SHP77 (cell line): ENCODE measurements at places on chromosomes 5 and 9.

DNA sequence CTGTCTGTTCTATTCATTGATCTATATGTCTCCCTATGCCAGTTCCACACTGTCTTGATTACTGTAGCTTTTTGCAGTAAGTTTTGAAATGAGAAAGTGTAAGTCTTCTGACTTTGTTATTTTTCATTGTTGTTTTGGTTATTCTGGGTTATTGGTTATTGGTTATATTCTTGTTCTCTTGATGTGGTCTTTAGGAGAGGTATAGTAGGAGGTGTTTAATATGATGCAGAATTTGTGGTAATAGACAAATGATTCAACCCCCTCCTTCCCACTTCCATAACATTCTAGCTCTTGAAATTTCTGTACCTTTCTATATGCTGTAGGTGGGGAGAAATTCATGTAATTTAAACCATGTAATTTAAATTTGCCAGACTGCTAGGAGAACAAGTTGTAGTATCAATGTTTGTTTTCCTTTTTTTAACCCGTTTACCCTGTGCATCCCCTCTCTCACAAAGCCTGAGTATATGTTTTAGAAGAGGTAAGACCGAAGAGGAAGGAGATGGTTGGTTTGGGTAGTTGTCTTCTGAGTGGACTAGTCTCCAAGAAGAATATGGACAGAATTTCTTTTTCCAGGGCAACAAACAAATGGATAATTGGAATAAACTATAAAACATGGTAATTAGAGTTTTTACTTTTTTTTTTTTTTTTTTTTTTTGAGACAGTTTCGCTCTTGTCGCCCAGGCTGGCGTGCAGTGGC lies 19.2 kb downstream of the ANKHD1 start:
- no peak for DNase-seq

DNA sequence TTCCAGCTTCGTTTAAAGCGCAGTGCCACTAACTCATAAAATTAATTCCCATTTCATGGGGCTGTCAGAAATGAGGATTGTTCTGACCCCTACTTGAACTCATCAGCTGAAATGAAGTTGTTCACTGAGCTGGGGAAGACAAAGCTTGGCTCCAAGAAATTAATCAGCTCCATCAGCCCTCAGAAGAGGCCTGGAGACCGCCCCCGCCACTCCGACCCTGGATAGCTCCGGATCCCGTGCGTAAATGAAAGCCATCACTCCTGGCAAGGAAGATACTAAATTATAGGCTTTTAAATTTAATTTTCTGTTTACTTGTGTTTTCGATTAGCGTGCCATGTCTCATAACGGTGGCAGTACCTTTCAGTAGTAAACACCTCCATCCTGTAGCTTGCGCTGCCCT lies 142.8 kb upstream of the IRX2 start:
- DNase-seq = no peak

DNA sequence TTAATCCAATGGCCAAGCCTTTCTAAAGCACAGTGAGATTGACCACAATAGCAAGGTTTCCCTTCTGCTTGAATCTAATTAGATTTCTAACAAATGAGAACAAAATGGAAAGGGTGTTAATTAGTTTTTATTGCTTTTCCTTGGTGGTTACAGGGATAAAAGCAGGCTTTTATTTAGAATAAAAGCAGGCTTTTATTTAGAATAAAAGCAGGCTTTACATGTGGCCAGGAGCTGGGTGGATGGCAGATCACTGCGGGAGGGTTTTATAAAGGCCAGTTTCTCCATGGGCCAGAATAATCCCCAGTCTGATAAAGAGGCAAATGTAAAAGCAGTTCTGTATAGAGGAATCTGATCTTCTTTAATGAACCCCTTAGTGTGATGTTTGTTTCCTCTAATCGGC lies 470.2 kb downstream of the TMEM232 start:
- no peak for DNase-seq

- no peak for DNase-seq
Measured at GRCh38 chr9:92749071-92749933, 15.3 kb downstream of the BICD2 start.

DNA sequence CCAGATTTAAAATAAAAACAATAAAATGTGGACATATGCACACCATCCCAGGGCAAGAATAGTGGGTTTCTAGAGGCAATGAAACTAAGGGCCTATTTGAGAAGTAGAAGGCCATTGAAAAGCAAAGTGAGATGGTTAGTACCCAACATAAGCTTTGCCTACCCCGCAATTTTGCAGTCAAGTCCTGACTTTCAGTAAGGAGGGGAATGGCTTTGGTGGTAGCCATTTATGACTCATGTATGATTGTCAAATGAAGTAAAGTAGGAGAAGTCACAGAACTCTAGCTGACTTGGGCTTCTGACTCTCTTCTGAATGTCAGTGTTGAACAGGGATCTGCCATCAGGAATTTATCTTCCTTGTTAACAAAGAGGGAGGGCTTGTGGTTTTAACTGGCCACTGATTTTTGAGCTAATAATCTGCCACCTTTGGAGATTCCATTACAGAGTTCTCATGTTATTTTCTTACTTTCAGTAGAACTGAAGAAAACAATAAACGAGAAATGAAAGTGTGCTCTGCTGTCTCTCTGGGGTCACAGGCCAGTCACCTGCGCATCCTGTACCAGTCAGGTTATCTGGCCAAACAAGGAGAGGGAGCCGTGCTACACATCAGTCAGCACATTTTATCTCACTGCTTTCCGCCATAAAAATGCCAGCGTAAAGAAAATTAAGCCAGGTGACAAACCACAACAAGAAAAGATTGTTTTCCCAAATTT lies 14.3 kb upstream of the SNCAIP start:
- no peak for DNase-seq

- DNase-seq = no peak
Measured at GRCh38 chr9:100019541-100019940, 79.3 kb downstream of the ERP44 start.

DNA sequence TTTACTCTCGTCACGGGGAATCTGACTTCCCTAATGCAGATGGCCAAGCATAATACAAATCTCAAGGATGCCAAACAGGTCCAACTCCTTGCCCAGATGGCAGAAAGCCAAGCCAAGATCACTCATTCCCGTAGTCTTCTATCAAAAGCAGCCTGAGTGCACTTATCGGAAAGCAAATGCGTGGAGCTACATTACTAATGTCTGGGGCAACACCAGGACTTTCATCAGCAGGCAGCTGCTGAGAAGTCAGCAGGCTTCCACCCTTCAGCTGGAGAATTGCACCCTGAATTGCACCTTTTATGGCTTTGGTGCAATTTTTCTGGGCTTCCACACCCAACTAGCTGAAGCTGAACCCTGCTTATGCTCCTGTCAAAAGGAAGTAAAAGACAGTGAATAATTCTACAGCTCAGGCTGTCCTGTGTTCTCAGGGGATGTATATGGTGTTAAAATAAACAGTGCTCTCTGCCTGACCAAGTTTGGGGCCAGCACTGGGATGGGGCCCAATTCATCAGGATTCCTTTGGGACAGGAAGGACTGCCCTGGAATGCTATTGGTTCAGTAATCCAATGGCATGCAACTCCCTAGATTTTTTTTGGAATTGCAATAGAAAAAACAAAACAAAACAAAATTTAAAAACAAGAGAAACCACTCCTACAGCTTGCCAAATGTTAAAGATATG lies 92.6 kb downstream of the DPYSL3 start:
- no peak for DNase-seq

- no peak for DNase-seq
Measured at GRCh38 chr5:172699999-172700364, 58.9 kb downstream of the NEURL1B start.
